COR-L47 (cell line): ENCODE measurements at places on chromosomes 6 and 20.
A peak's percentile ranks its signal among the peaks of the same experiment; 100 is the strongest.

- no peak for DNase-seq
Measured at GRCh38 chr6:161489626-161490306, 215.9 kb upstream of the AGPAT4 start.

DNA sequence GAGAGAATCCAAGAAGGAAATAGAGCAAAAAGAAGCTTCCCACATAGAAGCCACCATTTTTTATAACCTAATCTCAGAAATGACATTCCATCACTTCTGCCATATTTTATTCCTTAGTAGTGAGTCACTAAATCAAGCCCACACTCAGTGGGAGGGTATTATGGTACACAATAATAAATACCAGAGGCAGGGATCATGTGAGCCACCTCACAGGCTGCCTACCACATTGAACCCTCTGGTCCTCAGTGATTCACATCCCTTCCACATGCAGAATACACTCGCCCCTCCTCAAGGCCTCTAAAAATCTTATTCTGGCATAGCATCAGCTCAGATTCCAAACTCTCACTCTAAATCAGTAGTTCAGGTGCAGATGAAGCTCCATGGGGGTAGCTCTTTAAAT is 49.4 kb downstream of the TMC2 start:
- DNase-seq, result no peak

GRCh38 chr6:72776456-72776855 is 154.6 kb downstream of the KCNQ5 start:
- DNase-seq, result peak; percentile 9

GRCh38 chr6:135832166-135832565 is 19.3 kb upstream of the PDE7B start:
- DNase-seq, result no peak

DNA sequence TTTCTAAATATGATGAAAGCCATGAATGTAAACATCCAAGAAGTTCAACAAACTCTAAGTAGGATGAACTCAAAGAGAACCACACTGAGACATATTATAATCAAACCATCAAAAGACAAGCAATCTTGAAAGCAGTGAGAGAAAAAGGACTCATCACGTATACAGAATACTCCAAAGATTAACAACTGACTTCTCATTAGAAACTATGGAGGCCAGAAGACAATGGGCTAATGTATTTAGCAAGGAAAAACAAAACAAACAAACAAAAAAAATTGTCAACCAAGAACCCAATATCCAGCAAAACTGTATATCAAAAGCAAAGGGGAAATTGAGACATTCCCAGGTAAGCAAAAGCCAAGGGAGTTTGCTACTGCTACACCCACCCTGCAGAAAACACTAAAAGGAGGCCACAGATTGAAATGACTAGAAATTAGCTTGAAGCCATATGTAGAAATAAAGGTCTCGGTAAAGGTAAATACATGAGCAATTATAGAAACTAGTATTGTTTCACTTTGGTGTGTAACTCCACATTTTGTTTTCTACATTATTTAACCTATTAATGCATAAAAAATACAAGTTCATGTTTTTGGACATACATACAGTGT is 301.1 kb upstream of the QKI start:
- no peak for DNase-seq

GRCh38 chr6:46104209-46104608 is 25.6 kb upstream of the ENPP4 start:
- DNase-seq, result no peak
